Stimulated activated CD4-positive, alpha-beta T cell treated with anti-CD3 and anti-CD28 coated beads, Interleukin-4, amount 100 ng/mL, for 4 hours (primary cell): ENCODE measurements at places on chromosomes 7 and 10.

DNA sequence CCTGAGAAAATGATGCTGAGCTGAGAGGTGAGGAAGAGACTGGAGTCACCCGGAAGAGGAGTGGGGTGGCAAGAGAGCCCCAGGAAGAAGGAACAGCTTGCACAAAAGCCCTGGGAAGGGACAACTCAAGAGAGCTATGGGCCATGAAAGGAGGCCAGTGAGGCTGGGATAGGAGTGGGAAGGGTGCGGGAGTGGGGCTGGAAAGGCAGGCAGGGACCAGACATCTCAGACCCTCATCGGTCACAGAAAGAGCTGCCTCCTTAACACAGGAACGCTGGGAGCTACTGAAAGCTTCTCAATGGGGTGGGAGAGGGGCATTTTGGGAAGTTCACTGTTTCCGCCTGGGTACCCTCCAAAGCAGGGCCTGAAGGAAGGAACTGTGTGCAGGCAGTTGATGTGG is 122.0 kb upstream of the UNC5B start:
- DNase-seq: no peak

DNA sequence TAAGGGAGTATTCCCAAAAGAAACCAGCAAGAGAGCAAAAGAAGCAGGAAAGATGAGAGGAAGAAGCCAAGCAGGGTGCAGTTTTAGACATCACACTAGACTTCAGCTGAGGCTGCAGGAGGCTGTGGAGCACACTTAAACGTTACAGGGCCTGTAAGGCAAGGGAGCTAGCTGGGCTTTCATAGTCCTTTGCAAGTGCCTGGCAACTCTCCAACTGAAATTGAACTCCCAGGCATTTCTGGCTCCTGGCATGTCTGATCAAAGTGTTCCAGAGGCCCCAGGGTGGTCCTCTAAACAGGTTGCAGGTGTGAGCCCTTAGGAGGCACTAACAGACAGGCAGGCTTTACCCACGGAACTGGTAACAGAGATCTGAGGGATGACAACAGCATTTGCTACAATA is 750.2 kb downstream of the XPNPEP1 start:
- no peak for DNase-seq

GRCh38 chr10:46068117-46068516 is 22.0 kb upstream of the MSMB start:
- DNase-seq: no peak

- DNase-seq: no peak
Measured at GRCh38 chr10:128792426-128793140, 666.4 kb upstream of the MKI67 start.

DNA sequence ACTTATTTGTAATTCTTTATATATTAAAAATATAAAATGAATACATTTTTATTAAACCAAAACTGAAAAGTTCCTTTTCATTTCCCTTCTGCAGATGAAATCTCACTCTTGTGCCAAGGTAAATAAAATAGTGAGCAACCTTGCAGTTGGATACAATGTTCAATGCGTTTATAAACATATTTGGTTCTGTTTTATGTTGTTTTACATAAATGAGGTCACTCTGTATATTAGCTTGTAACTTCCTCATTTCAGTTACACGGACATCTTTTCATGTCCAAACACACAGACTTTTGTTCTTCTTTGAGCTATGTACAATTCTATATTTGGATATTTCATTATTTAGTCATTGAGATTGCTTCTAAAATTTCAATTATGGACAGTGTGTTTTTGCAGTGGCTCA is 107.7 kb downstream of the BBS9 start:
- DNase-seq: no peak

DNA sequence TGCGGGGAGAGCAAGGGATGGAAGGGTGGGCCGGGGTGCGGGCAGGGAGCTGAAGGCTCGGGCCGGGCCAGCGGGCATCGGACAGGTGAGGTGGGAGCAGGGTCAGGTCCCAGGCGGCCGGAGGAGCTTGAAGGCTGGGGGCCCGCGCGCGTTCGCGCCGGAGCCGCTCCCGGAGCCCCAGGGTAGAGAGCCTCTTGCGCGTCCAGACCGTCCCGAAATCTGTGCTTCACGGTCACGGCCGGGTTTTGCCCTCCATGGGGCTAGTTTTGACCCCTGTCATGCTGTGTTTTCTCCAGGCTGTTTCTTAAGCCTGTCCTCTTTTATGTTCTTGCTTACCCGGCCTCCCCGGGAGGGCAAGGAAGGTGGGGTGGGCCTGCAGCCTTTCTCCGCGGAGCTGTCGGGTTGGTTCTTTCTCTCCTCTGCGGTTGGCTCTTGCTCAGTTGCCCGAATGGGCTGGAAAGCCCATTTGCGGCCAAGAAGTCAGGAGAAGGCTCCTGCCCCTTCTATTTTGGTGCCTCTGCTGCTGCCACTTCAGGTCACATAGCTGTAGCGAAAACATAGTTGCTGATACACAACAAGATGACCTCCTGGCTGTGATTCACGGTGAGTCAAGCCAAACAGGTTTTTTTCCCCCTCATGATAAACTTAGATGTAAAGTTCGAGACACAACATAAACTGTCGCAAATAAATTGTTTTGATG is 650 bp downstream of the UBE2D1 start:
- DNase-seq: no peak
